ENCODE measurements at places on chromosomes 11 and 22. TPM values are rescaled to one million over a fixed set of nuclear protein-coding genes. Genes with fewer than 3 reads are reported as not detected.

LRRC10B gene
- total RNA-seq, result not detected

KCNA4 gene
- not detected for total RNA-seq

AIFM3 gene
- 0.12 TPM for total RNA-seq

DDT gene
- total RNA-seq, result 145 TPM

UCP3 gene
- total RNA-seq, result 2.7 TPM

SOX6 gene
- total RNA-seq, result not detected

APLNR gene
- total RNA-seq, result not detected

SMIM35 gene
- total RNA-seq, result not detected

TRIM34 gene
- 10.9 TPM for total RNA-seq

OR5P2 gene
- not detected for total RNA-seq

GAB4 gene
- total RNA-seq, result not detected

SLC22A6 gene
- not detected for total RNA-seq

PKDREJ gene
- 0.04 TPM for total RNA-seq

GNG3 gene
- not detected for total RNA-seq

SERGEF gene
- total RNA-seq, result 42.7 TPM

NAV2 gene
- 0.27 TPM for total RNA-seq

LAYN gene
- 8.6 TPM for total RNA-seq

DUSP8 gene
- total RNA-seq, result 1.1 TPM

All from activated naive CD4-positive, alpha-beta T cell treated with anti-CD3 and anti-CD28 coated beads, Interleukin-2, amount 50 U/mL, for 72 hours (primary cell).